Activated effector memory CD4-positive, alpha-beta T cell treated with Interleukin-2 at 50 U/mL for 16 hours (primary cell): ENCODE measurements at places on chromosomes 11 and 22.
A peak's percentile ranks its signal among the peaks of the same experiment; 100 is the strongest.

GRCh38 chr22:19760058-19760950, at the start of gene TBX1:
Gene TBX1 (plus strand): TSS chr22:19760778. CDS start chr22:19760844, 66 bp downstream.
- DNase-seq, result no peak

- peak; percentile 40 for DNase-seq
These were observed 1.3 kb downstream of the GNG3 start for GRCh38 chr11:62708793-62709192.

DNA sequence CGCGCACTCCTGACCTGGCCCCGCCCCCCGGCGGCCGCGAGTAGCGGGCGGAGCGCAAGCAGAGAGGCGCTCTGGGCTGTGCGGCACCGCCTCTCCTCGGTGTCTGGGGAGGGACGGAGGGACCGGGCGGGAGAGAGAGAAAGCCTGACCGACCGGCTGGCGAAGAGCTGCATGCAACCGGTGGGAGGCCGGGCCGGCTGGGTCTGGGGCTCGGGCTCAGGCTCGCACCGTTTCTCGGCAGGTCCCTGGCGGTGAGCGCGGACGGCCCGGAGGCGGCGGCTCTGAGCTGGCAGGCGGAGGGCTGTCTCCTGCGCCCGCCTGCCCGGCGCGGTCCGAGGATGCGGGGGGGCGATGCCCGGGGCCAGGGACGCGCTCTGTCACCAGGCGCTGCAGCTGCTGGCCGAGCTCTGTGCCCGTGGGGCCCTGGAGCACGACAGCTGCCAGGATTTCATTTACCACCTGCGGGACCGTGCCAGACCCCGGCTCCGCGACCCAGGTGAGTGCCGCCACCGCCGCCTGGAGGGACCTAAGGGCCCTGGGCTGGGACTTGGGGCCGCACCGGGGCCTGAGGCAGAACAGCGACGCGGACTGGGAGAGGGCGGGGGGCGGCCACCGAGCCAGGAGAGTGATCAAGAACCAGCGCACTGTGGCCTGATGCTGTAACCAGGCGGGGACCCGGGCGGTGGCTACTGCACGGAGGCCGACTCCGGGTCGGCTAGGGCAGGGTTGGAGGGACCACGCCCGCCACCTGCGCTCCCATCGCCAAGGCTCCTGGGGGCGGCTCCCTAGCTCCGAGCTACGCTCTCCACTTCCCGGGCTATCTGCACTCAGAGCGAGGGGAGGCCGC, at the start of gene SYT9:
Gene SYT9 (plus strand): TSS at position 69 of the 847 bp plus-strand sequence. CDS start 283 bp downstream, at position 352.
- DNase-seq, result no peak

DNA sequence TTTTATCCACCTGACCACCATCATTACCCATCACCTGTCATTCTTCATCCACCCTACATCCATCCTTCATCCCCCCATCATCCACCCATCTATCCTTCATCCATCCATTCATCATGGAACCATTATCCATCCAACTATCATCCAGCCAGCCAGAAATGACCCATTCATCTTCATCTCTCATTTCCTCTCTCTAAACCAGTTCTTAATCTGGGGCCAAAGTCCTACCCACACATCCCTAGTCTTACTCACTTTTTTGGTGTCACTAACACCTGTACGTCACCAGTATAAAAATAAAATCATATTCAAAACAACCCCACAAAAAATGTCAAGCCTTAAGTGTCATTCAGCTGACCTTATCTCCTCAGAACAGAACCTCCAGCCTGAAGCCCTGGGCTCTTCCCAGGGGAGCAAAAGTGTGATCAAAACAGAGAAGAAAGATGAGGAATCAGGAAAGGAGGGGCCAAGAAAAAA, 12.3 kb downstream of the SPI1 start:
- DNase-seq, result no peak

DNA sequence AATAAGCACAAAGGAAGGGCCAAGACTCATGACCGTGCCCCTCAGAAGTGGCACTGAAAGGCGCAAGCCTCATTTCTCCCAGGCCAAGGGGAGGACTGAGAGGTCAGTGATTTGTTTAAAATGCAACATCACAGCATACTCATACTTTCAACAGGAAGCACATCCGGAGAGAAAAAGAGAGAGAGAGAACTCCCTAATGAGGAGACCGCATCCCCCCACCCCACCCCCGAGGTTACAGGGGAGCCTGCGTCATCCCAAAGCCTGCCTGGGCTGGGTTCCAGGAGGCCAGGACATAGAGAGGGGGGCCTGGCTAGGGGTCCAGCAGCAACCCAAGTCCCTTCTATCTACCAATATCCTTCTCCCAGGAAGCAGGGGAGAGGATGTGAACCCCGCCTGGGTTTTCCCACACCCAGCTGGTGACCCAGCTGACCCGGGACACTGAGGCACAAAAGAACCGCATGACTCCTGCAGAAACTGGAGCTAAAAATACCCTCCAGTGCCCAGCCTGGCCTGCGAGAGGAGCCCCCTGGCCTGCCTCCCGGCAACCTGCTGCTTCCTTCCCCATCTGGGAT, 3.8 kb downstream of the CSNK1E start:
- DNase-seq, result no peak

- DNase-seq, result no peak
These were observed 94.3 kb downstream of the GAB2 start for GRCh38 chr11:78323363-78323762.

DNA sequence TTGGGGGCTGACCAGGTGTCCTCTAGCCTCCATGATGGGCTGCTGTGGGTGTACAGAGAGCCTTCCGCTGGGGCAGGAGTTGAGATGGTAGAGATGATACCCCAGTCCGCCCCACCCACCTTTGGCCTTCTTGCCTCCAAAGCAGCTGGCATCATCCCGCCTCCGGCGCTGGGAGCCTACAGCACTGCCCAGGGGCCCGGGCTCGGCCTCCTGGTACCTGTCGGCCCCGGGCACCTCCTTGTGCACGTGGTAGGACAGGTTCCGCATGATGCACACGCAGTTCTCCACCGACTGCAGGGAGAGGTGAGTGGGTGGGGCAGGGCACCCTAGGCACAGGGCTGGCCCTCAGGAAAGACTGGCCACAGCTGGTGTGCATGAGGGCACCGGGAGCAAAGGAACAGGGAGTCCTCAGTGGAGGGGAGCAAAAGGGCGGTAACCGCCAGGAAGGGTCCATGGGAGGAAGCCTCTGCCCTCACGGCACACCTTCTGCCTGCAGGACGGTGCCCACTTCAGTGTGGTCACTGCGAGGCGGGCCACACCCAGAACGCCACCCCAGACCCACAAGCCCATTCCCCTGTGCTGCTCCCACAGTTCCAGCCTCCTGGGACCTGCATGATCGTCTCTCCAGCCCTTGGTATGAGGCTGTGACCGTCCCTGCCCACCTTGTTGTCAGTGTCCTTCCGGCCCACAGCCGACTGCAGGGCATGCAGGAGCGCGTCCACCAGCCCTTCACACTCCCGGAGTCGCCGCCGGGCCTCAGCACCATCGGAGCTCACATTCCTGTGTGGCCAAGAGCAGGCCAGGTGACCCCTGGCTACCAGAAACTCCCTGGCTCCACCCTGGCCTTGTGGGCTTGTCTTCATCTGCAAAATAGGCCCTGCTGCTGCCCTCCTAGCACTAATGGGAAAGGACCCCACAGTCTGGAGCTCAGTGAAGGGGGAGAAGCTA, 36.0 kb upstream of the TXNRD2 start:
- DNase-seq, result no peak
